ENCODE measurements at places on chromosomes 1 and 21.

- DNase-seq, result no peak
These were observed 123.5 kb upstream of the HOOK1 start for GRCh38 chr1:59691261-59691660.

GRCh38 chr21:42315296-42315891, at the start of gene TFF3:
TFF3 (minus strand) TSS chr21:42315409; CDS start chr21:42315374, 35 bp downstream.
- DNase-seq, result no peak

DNA sequence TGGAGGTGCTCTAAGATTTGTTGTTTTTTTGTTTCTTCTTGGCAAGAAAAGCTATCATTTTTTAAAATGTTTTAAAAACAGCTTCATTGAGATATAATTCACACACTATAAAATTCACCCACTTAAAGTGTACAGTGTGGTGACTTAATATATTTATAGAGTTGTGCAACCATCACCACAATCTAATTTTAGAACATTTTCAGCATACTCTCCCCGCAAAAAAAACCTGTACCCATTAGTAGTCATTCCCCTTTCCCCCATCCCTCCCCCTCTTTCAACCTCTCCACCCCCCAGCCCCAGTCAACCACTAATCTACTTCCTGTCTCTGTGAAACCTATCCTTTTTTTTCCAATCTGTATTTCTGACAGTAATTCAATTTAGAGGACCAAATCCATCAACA, 30.6 kb downstream of the ZC3H11B start:
- no peak for DNase-seq

DNA sequence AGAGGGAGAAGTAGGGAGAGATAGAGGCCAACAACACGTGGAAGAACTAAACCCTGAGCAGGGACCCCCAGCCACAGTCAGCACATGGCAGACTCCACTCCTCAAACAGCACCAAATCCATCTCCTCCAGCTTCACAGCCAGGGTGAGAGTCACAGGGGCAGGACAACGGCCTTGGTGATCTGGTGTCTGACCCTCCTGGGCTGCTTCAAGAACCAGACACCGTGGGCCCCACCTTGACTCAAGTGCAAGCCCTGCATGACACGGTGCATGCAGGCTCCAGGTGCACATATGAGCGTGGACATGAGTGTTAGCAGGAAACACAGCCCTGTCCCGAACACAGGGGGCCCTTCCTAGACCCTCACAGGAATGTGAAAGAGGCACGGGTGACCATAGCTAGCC, 21.9 kb downstream of the S100A7 start:
- no peak for DNase-seq

DNA sequence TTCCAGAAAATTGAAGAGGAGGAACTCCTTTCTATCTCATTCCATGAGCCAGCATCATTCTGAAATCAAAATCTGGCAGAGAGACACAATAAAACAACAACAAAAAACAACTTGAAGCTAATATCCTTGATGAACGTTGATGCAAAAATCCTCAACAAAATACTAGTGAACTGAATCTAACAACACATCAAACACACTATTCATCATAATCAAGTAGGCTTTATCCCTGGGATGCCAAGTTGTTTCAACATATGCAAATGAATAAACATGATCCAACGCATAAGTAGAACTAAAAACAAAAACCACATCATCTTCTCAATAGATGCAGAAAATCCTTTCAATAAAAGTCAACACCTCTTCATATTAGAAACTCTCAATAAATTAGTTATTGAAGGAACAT, 335.3 kb upstream of the BRINP3 start:
- no peak for DNase-seq

DNA sequence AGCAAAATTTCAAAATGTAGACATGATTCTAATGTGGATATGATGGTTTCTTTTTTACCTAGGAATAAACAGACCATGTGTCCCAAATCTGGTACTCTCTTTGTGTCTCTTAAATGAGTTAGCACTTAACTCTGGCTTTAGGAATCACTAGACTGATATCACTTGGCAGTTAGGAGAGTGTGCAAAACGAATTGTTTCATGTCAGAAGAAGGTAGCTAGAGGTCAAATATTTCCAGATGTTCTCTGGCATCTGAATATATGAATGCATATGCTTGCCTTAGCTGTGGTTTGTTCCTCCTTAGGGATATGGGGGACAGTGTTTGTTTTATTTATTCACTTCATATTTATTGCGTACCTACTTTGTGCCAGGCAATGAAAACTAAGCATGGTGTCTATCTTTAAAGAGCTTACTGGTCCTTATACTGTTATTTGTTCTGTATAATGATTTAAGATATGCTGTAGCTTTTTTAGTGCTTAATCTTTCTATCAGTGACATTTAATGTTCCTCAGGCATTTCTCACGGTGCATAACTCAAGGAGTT, 65.2 kb downstream of the LRRC8C start:
- no peak for DNase-seq

- no peak for DNase-seq
These were observed 15.7 kb downstream of the HSD11B1 start for GRCh38 chr1:209720326-209720725.

- DNase-seq, result no peak
These were observed 120.9 kb upstream of the IPO9 start for GRCh38 chr1:201708085-201708512.

GRCh38 chr1:21524686-21525339, 15.6 kb downstream of the ALPL start:
- DNase-seq, result no peak

- no peak for DNase-seq
These were observed 175.8 kb downstream of the GRIK3 start for GRCh38 chr1:36858553-36858952.

DNA sequence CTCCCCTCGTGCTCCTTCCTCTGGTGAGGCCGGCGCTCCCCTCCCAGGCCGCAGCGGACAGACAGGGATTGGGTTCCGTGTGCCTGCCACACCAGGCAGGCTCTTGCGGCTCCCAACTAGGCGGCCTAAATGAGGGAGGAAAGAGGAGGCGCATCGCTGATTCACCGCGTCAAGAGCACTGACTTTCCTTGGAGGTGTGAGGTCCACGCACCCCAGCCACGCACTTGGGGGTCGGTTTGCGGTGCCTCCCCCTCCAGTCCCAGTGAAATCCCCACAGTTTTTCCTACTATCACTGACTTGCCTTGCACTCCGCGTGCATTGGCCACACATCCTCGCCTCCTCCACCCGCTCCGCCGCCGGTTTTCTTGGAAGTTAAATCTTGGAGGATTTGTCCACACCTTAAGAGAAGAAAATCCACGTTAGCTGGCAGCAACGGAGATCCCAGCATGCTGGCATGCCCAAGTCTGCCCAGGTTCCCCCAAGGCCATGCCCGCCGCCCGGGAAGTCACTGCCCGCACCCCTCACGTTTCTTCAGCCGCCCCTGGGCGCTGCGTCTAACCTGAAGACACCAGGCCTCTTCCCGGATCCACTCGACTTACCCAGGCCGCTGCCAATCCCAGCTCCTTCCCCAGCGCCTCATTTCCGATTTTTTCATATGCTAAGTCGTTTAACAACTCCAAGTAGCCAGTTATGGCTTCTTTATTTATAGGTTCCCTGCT, 1.1 kb upstream of the FOXD3 start:
- DNase-seq, result no peak

GRCh38 chr21:30555095-30555494, 6.0 kb downstream of the KRTAP19-7 start:
- no peak for DNase-seq

GRCh38 chr1:228795596-228795995, 60.3 kb downstream of the RHOU start:
- DNase-seq, result no peak

DNA sequence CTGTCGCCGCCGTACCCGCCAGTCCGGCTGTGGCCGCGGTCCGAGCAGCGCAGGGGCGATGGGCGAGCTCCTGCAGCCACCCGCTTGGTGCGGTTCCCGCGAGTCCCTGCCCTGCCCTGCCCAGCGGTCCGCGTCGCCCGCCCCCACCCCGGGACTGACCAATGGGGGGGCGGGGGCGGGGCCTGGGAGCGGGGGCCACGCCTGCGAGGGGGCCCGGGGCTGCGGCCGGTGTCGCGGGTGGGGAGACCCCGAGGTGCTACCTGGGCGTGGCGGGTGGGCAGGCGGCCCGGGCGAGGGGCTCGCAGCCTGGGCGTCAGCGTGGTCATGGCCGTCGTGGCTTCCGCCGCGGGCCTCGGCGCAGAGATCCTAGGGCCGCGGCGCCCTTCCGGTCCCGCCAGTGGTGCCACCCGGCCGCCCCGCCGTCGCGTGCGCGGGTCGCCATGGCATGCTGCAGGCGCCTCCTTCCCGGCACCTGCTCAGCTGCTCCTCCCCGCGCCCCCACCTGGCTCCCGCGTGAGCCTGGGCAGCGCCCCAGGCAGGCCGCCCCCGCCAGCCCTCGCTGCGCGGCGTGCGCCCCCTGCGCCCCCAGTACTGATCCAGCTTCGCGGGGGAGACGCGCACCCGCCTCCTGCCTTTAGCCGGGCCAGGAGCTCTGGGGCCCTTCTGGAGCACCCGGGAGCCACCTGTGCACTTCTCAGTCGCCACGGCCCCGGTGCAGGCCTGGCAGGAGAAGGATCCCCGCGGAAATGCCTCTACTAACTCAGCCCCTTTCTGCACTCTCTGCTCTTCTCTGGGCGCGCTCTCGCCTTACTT, at the start of gene BMP8B:
Gene BMP8B (minus strand): TSS at position 108 of the 813 bp plus-strand sequence. CDS start 380 bp downstream, outside the sequence.
- peak; percentile 28 for DNase-seq

GRCh38 chr21:25938658-25939395, 204.1 kb downstream of the GABPA start:
- no peak for DNase-seq

DNA sequence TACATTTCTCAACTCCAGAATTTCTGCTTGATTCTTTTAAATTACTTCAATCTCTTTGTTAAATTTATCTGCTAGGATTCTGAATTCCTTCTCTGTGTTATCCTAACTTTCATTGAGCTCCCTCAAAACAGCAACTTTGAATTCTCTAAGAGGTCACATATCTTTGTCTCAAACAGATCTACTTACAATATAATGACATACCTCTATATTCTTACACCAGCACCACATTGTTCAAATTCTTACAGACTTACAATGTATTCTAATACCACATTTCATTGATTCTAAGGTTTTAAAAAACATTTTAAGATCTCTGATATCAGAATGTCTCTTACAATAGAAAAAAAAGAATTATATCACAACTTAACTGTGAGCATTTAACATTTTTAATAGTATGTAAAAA, 77.4 kb downstream of the DIRAS3 start:
- DNase-seq, result no peak

DNA sequence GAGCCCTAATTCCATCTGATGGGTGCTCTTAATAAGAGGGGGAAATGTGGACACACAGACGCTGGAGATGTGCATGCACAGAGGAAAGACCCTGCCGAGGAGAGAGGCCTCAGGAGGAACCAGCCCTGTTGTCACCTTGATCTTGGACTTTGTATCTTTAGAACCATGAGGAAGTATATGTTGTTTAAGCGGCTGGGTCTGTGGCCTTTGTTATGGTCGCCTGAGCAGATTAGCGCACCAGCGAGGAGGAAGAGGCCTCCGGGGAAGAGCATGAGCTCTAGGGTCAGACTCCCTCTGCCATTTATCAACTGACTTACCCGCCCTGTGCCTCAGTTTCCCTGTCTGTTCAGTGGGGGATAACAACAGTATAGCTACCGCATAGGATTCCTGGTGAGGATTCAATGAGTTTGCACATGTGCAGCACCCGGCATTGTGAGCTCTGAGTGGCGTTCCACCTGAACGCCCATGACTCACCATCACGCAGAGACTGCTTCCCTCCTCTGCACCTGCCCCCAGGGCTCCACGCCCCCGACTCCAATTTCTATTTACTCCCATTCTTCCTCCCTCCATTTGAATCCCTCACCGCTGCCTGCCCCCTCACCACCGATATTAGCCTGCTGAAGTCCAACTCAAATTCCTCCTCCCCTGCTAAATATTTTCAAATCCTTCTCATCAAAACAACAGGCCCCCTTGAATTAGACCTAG, 67.2 kb downstream of the ATP5PO start:
- no peak for DNase-seq

GRCh38 chr1:189659731-189660130, 817.9 kb downstream of the BRINP3 start:
- no peak for DNase-seq

DNA sequence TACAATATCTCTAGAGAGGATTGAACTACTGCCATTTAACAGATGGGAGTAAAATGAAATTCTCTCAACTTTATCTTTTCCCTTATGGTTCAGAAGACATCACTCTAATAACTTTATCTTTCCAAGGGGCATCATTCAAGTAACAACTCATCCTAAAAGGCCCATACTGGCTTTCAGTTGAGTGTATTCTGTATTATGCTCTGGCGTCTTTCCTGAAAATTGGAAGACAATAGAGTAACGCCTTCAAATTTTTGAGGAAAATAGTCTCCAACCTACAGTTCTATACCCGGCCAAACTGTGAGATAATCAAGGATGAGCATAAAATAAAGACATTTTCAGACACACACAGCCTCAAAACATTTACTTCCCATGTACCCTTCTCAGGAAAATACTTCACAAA, 103.3 kb downstream of the RERE start:
- no peak for DNase-seq

GRCh38 chr1:206489980-206490770, 17.2 kb upstream of the RASSF5 start:
- no peak for DNase-seq

- no peak for DNase-seq
These were observed 11.3 kb downstream of the SPATC1L start for GRCh38 chr21:46172863-46173528.

DNA sequence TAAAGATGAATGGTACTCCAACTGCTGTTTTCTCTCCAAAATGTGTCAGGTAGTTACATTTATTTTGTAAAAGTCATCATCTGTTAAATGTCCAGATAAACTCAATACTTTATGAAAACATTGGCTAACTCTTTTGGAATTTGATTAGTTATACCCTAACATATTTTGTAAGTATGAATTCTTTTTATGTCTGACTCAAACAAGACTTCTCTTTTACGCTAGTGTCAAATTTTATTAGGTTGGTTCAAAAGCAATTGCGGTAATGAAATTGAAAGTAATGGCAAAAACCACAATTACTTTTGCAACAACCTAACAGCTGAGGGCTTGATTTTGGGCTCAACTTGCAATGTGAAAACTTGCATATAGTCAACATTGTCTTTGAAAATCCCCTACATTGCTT, 41.0 kb upstream of the USP25 start:
- DNase-seq, result no peak

- no peak for DNase-seq
These were observed 88.5 kb downstream of the UBE2U start for GRCh38 chr1:64291931-64292330.

- DNase-seq, result no peak
These were observed 1.7 kb upstream of the RORC start for GRCh38 chr1:151833172-151833900.

DNA sequence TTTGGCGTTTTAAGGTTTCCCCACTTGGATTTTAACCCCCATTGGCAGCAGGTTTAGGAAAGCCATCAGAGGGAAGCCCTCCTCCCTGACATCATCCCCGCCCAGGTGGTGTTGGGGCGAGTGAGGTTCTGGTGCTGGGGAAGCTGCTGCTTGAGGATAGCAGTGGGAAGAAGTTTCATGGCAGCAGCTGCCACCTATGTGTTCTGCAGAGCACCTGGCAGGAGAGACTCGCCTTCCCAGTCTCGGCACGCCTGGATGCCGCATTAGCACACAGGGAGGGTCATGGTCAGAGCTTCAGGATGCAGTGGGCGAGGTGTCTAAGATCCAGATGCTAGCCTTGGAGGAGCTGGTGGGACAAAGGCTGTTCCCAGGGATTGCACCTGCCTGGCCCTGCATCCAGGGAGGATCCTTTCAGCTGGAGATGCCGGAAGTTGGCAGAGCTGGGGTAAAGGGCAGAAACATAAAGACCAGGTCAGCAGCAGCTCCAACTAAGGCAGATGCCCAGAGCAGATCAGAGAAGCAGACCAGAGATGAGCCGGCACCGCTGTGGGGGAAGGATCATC, 33.9 kb downstream of the ABCG1 start:
- DNase-seq, result no peak
